CD4-positive, alpha-beta T cell treated with Interferon gamma for 1 hour (primary cell): ENCODE measurements at places on chromosomes 3 and 15.

- DNase-seq = no peak
These were observed 12.4 kb upstream of the CD47 start for GRCh38 chr3:108103040-108103751.

GRCh38 chr3:169179321-169179720, 484.2 kb downstream of the MECOM start:
- DNase-seq = no peak

- DNase-seq = no peak
These were observed 26.5 kb downstream of the TRAT1 start for GRCh38 chr3:108849075-108849474.

DNA sequence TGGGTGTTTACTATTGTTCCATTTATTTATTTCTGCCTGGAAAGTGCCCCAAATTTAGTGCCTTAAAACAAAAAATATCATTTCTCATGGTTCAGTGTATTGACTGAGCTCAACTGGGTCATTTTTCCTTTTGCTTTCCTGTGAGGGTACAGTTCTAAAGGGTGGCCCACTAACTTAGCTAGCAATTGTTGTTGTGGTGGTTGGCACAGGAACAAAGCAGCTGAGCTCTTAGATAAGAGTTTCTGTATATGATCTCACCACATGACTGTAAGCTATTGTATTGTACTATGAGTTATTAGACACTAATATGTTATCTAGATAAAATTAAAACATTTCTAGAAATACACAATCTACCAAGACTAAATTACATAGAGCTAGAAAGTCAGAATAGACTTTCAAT, 1283.7 kb downstream of the OTOL1 start:
- DNase-seq = no peak
